ENCODE measurements at places on chromosomes 3 and 15.

DNA sequence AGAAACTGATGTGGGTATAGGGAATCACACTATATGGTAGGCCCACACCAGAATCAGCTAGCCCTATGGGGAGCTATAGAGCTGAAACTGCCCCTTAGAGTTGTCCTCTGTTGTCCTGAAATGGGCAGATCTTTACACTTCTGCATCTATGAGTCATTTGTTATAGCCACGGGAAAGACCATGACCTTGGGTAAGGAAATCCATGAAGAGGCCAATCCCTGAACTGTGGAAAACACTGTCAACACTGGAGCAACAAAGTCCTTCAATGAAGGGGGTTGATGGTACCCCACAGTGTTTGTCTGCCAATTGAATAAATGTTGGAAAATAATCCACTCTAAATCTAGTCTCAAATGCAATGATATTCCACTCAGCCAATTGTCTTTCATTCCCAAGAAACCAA is 5.2 kb upstream of the CD200R1 start:
- DNase-seq: no peak

DNA sequence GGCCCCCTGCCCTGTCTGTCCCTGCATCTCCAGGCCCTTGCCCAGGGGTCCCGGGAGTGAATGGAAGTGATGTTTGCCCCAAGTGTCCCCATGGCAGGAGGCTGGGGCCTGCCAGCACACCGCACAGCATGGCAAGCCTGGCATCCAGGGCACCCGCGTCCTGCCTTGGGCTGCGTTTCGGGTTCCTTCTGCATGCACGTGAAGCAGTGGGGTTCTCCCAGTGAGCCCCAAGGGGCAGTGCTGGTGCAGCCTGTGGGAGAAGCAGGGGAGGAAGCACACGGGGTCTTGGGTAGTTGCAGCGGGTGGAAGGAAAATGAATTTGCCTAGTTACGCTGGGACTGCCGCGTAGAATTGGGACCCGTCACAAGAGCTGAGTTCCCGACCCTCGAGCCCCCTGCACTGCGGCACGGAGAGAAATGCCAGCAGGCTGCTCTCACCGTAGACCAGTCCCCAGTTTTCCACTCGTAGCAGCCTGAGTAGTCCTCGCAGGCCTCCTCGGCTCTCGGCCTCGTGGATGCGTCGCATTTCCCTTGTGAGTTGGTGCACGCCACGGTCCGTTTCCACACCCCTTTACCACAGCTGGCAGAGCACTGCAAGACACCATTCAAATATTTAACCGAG is 259.5 kb upstream of the LYSMD4 start:
- no peak for DNase-seq

GRCh38 chr3:64188810-64189560 is 36.3 kb downstream of the PRICKLE2 start:
- no peak for DNase-seq

DNA sequence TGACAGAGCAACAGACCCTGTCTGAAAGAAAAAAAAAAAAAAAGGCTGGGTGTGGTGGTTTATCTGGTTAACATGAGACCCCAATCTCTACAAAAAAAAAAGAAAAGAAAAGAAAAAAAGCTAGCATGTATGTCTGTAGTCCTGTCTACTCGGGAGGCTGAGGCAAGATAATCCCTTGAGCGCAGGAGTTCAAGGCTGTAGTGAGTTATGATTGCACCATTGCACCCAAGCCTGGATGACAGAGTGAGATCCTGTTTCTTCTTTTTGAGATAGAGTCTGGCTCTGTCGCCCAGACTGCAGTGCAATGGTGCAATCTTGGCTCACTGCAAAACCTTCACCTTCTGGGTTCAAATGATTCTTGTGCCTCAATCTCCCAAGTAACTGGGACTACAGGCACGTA is 8.4 kb upstream of the DHX30 start:
- no peak for DNase-seq

DNA sequence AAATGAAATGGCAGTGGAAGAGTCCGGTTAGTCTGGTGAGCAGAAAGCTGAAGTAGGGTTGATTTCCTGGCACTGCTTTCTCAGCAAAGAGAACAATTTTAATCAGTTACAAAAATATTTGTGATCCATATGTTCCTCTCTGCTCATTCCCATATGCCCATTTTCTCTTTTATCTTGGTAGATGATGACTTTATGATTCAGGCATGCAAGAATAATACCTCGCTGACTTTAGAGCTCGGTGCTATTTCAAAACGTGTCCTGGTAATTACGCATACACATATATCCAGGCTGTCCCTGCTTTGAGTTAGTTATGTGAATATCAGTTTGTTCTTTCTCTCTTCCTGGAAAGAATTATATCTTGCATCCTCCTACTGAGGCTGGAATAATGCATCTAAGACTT is 38.5 kb downstream of the ARPP21 start:
- no peak for DNase-seq

- no peak for DNase-seq
Measured at GRCh38 chr3:116749388-116749787, 39.8 kb downstream of the TUSC7 start.

- DNase-seq: no peak
Measured at GRCh38 chr3:107265526-107265925, 111.7 kb upstream of the CCDC54 start.

GRCh38 chr3:160870327-160870726 is 114.3 kb downstream of the PPM1L start:
- DNase-seq: no peak

GRCh38 chr3:24368605-24369004 is 126.0 kb downstream of the THRB start:
- DNase-seq: no peak

DNA sequence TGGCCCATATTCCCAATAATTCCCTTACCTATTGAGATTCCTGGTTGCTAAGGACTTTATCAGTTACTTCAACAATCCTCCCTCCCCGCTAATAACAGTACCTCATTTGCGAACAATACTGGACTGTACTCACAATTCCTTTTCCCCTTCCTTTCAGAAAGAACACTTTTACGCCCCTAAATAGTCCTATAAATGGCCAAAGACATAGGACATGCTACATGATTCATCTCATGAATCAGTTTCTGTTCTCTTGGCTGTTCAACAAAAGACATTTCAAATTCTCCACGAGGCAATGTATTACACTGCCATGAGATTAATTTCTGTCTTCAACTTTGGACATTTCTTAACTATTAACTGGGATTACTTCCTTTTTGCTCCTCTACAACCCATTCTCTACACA is 264.4 kb downstream of the TIGIT start:
- no peak for DNase-seq

- no peak for DNase-seq
Measured at GRCh38 chr3:30871720-30872119, 22.7 kb downstream of the GADL1 start.

DNA sequence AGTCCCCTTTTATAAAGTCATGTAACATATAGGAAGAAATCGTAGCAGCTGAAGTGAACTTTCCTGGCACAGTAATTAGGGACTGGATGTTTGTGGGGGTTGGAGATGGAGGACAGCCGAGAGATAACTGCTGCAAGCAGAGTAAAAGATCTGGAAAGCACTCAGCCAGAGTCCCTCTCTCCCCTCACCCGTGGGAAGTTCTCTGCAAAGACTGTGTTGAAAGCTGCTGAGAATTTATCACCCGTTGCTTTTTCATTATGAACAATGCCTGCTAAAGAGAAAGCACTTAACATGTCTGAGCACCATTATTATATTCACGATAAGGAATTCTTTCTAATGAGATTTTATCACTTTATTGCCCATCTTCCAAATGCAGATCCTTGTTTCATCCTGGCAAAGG is 248.8 kb downstream of the SHOX2 start:
- DNase-seq: no peak

GRCh38 chr3:122947738-122948137 is 79.8 kb downstream of the SEMA5B start:
- DNase-seq: no peak

DNA sequence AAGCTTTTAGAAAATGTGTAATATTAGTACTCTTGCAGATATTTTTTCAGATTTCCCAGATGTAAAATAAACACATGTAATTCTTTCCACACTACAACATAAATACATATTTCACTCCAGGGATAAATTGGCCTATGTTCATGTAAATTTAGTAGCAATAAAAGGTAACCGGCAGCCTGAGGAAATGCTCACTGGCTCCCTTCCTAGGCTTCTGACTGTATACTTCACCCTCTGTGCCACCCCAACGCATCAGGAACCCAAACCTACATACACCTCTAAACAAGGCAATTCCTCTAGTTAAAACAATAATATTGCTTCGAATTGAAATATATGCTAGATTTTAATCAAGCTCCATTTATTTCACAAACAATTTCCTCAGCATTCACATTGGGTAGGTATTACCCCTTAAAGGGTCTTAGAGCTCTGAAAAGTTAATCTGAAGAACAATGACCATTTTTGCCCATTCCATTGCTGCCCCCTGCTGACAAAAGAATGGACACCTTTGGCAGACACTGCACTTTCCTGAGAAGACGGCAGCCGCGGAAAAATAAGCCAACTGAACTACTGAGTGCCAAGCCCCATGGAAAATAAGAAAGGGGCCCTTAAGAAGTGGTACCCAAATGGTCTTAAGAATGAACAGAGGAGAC is 212.5 kb downstream of the OSBPL10 start:
- peak; percentile 8 for DNase-seq

DNA sequence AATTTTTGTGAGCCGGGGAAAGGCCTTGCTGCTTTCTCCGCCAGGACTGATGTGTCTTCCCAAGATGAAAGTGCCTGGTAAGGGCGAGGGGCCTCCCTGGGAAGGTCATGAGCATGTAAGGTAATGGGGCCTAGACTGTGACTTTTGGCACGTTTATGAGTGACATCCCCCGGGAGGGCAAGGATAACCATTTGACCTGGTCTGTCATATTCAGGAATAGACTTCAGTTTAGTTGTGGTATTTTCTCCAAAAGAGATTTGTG is 631 bp upstream of the CNBP start:
- DNase-seq: no peak

- peak; percentile 40 for DNase-seq
Measured at GRCh38 chr3:40615918-40616819, 91.4 kb downstream of the ZNF621 start.

DNA sequence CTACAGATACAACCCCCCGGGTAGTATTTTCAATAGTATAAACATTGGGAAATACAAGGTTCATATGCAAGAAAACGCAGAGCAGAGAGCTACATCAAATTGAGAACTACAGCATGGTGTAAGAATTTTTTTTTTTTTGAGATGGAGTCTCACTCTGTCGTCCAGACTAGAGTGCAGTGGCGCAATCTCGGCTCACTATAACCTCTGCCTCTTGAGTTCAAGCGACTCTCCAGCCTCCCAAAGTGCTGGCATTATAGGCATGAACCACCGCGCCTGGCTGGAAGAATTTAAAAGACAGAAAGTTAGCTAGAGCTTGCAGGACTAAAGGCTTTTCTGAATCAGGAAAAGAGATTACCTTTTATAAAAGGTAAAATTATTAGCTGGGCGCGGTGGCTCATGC is 42.0 kb downstream of the PIGB start:
- DNase-seq: no peak

GRCh38 chr3:8653800-8654408 is 9.3 kb upstream of the SSUH2 start:
- DNase-seq: no peak

DNA sequence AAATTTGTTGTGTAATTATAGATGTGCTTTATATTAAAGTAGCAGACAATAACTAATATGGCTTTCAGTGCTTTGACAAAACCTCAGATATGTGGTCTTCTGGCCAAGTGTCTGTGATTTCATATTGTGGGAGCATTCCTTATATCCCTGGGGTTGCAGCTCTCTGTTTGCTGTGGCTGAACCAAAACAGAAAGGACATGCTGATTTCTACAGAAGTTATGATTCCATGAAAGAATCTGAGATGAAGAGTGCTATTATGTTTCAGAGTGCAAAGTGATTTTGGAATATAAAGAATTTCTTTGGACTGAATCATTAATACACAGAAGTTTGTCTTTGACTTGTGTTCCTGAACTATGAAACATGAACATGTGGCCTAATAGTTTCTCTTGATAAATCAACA is 36.5 kb downstream of the CDV3 start:
- DNase-seq: no peak

- no peak for DNase-seq
Measured at GRCh38 chr3:4335840-4336562, 32.8 kb downstream of the SETMAR start.

- no peak for DNase-seq
Measured at GRCh38 chr15:42749266-42749665, 12.3 kb upstream of the CDAN1 start.

- DNase-seq: no peak
Measured at GRCh38 chr3:182375916-182376315, 417.4 kb upstream of the ATP11B start.

- DNase-seq: no peak
Measured at GRCh38 chr3:172047567-172048115, 8.3 kb downstream of the FNDC3B start.

GRCh38 chr3:117921411-117921810 is 1113.2 kb downstream of the IGSF11 start:
- DNase-seq: no peak

- no peak for DNase-seq
Measured at GRCh38 chr15:92524874-92525565, 130.6 kb downstream of the FAM174B start.

- DNase-seq: no peak
Measured at GRCh38 chr3:195548006-195548405, 4.9 kb upstream of the PPP1R2 start.

- DNase-seq: no peak
Measured at GRCh38 chr15:51802593-51802992, 26.9 kb upstream of the TMOD3 start.

DNA sequence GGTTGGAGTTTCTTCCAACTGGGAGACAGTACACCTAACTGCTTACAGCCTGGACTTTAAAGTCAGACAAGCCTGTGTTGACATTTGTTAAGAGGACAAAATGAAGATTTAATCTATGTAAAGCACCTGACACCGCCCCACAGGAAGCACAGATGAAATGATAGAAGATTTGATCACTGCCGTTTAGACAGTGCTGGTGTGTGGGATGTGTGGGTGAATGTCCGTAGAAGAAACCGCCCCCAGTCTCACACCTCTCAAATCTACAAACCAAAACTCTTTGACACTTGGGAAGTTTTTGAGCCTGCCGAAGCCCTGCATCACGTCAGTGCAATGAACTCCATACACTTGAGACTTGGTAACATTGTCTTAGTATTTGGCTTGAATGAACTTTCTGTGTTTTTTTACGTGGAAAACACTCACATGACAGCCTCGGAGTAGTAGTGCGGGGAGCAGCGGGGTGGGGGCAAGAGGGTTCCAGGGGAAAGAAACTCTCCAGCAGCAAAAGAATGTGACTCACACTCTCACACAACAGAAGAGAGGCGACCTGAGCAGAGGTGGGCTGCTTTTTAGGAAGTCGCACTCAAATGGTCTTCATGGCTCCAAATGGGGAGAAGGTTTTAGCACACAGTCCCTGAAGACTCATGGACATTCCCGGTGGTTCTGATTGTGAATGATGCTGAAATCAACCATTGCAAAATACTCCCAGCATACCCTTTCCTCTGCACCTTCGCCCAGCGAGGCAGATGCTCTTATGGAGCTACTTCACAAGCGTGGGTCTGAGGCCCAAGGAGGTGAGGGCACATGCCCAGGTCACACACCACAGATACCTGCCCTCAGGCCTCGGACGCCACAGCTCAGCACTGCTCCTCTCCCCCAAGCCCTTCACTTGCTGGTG is 79.2 kb downstream of the SRGAP3 start:
- no peak for DNase-seq

GRCh38 chr3:30691944-30692343 is 85.5 kb downstream of the TGFBR2 start:
- no peak for DNase-seq

GRCh38 chr15:67862750-67863441 is 23.1 kb upstream of the RNU6-1 start:
- no peak for DNase-seq

All from amygdala (tissue), 56 donors.